Naive thymus-derived CD4-positive, alpha-beta T cell (primary cell): ENCODE measurements at places on chromosomes 2 and 18. TPM values are rescaled to one million over a fixed set of nuclear protein-coding genes. Genes with fewer than 3 reads are reported as not detected.

Gene CFAP221
- total RNA-seq, result not detected

Gene GRB14
- total RNA-seq, result not detected

Gene NT5DC4
- total RNA-seq, result not detected

Gene MRPL30
- 22.8 TPM for total RNA-seq

Gene REG3A
- not detected for total RNA-seq

Gene TUBA3E
- not detected for total RNA-seq

GRCh38 chr18:2256577-2256976 lies 314.7 kb downstream of the METTL4 start:
- no peak for DNase-seq

DNA sequence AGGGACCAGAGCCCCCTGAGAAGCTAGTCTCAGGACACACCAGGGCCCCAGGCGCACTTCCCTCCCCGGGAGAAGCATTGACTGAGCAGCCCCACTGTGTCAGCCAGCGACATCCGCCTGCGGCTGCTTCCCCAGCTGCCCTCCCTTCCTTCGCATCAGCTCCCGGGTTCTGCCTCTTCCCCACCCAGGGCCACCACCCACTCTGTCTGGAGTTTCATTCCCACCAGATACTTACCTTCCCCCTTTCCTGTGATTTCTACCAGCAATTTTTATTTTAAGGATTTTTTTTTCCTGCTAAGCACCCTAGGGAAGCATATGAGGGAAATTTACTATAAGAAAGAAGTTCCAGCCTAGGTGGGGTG lies 99.2 kb downstream of the SMAD7 start:
- peak; percentile 31 for DNase-seq

DNA sequence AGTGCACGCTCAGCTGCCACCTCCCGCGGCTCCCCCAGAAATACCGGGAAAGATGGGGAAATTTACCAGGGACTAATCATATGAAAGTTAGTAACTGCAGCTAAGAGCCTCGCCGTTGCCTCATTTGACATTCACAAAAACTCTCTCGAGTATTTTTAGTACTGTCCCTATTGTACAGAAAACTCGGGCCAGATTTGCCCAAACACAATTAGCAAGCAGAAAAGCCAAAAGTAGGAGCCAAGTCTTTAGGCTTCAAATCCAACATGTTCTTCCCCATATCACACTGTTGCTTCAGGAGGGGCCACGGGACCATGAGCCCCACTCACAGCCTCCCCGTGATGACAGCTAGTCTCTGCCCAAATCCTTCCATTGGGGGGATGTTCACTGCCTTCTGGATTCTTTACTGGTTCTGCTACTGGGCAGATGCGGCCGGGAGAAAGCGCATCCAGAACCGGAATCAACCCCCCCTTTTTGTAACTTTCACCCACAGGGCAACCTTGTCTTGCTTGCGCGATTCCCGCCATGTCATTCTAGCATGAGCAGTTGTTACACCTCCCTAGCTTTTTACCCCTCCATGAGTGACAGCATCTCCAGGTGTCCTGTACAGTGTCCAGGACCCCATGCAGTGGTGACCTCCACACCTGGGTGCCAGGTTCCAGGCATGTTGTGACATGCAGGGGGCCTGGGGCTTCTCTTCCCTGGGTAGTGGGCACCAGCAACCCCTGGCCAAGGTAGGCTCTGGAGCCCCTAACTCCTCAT lies 35.2 kb downstream of the CENPO start:
- no peak for DNase-seq

GRCh38 chr2:149438330-149438960 lies 108.1 kb downstream of the LYPD6 start:
- no peak for DNase-seq

- DNase-seq, result no peak
Measured at GRCh38 chr18:13799396-13799795, 24.6 kb upstream of the MC5R start.

- no peak for DNase-seq
Measured at GRCh38 chr18:23827681-23828080, 138.4 kb downstream of the LAMA3 start.

GRCh38 chr2:29423061-29423666 lies 307.9 kb downstream of the CLIP4 start:
- DNase-seq, result no peak

DNA sequence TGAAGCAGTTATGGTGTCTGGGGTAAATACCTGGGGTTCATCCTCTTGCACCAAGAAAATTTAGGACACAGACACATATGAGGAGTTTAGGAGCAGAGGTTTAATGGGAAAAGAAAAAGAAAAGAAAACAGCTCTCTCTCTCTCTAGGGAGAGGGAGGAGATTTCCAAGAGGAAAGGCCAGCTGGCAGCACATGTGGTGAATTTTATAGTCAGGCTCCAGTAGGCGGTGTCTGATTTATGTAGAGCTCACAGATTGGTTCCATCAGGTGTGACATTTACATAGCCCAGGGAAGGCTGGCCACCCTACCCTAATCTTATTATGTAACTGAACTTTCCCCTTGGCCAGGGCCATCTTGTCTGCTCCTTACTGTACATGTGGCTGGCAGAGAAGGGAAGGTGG lies 297.5 kb upstream of the RGPD4 start:
- no peak for DNase-seq
